Effector CD8-positive, alpha-beta T cell (primary cell): ENCODE measurements at places on chromosomes 6 and 20.

DNA sequence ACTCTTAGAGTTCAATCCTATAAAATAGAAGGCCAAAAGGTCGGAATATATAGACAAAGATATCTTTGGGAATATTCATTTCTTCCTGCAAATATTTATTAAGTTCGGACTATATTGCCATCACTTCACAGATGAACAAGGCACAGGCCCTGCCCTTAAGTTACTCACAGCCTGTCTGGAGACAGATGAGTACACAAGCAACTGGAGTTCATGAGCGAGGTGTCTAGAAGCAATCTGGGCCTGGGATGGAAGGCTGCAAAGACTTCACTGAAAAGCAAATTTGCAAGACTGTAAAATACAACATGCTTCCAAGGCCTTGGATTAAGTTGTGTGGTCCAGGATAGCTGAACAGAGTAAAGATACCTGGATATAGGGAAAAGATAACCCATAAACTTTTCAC lies 56.7 kb upstream of the CEP85L start:
- DNase-seq, result no peak

GRCh38 chr6:156778454-156779205 lies 1.5 kb downstream of the ARID1B start:
- DNase-seq, result peak; percentile 32

- no peak for DNase-seq
Observed at GRCh38 chr20:41135888-41136679, 1.3 kb upstream of the PLCG1 start.

GRCh38 chr6:142566628-142567396 lies 265.0 kb downstream of the ADGRG6 start:
- peak; percentile 30 for DNase-seq

DNA sequence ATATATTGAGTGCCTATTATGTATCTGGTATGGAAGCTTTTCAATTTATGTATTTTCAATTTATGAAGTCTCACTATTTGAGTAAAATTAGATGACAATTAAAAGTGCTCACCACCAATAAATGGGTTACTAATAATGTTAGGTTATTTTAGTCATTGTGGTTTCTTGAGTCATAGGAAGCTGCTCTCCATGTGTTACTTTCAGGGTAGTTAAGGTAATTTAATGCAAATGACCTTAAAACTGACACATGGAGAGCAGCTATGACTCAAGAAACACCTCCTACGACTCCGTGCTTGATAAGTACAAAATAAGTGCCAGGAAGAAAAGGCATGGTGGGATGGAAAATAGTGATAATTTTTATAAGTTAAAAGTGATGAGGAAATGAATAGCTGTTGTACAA lies 16.5 kb upstream of the TINAG start:
- no peak for DNase-seq

DNA sequence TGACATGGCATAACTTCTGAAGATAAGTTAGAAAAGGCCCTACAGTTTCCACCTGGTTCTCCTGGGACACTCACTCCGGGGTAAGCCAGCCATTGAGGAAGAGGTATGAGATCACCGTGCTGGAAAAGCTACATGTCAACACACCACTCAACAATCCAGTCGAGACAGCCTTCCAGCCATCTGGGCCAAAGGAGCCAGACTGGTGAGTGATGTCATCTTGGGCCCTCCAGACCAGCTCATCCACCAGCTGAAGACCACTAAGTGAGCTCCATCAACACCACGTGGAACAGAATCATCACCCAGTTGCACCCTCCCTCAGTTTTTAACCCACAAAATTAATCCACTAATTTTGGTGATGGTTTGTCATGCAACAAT lies 32.3 kb upstream of the RSPO4 start:
- DNase-seq, result no peak

GRCh38 chr6:128266946-128267345 lies 253.5 kb downstream of the PTPRK start:
- DNase-seq, result no peak

DNA sequence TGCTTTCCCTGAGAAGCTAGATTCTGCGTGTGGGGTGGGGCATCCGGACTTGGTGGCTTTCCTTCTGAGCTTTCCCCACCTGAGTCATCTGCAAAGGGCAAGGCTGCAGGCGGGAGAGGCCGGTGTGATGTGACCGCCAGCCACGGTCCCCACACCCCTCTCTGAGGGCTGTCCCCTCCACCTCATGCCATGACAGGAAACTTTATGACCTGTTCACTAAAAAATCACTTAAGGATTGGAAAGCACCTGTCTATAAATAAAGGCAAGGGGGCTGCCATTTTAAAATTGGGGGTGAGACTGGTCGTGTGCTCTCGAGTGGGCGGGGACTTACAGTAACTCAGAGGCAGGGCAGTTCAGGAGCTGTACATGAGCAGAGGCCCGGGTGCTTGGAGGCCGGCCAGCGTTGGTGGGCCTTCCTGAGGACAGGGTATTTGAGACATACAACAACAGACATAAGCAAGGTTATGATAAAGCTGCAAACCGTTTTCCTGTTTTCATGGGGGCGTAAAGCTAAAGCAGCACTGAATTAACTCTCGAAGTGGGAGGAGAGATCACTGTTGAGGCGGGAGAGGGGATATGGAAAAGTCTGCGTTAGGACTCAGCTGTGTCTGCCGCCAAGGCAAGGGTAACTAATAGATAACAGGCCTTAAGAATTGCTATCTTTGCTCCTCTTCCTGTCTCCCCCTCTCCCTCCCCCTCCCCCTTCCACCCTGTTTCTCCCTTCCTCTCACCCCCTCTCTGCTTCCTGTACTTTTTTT lies 16.1 kb upstream of the SERPINB1 start:
- no peak for DNase-seq

- DNase-seq, result no peak
Observed at GRCh38 chr6:122717350-122717749, 62.2 kb upstream of the FABP7 start.

- DNase-seq, result no peak
Observed at GRCh38 chr6:124769811-124770544, 192.3 kb upstream of the RNF217 start.

DNA sequence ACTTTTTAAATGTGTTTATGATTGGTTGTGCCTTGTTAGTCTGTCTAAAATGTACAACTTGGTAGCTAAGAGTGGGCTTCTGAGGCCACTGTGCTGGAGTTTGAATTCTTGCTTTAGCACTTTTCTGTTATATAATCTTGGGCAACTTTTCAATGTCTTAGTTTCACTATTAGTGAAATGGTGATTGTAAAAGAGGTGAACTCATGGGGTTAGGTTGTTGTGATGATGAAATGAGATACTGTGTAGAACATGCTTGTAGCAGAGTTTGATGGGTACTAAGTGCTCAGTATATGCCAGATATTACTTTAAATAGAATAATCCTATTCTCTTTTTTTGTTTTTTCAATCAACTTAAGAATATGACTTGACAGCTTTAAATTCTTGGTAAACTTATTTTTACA lies 624.7 kb downstream of the CD109 start:
- no peak for DNase-seq

- DNase-seq, result no peak
Observed at GRCh38 chr6:10369896-10370295, 45.0 kb downstream of the TFAP2A start.
